Activated T-cell treated with anti-CD3 and anti-CD28 coated beads for 24 hours (primary cell): ENCODE measurements at places on chromosomes 2 and 18.

GRCh38 chr18:48786455-48787202, 164.1 kb downstream of the SMAD7 start:
- no peak for DNase-seq

DNA sequence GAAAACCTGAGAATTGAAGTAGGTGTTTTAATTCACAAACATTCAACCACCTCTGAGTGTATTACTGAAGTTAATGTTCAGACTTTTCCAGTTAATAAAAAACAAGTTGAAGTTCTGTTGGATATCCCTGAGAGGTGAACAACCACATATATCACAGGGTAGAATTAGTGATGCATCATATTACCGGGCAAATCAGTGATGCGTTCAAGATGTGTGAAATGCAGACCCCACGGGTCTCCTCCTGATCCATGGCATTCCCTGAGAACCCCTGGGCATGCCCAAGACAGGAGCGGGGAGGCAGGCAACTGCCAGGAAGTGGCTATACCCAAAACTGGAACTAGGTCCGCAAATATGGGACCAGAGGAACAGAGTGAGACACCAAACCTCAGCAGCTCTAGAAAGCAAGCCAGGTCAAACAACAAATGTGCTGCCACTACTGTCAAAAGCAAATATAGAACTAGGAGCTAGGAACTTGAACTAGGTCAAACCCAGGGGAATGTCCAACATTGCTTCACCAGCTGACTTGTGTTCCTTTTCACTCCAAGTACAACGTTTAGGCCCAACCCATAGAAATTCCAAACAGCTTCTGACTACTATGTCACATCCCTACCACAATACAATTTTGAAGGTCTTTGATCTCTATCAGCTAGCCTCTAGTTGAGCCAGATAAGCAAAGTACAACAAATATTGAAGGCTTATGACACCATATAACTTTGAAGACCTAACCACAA, 20.2 kb downstream of the PSTPIP2 start:
- DNase-seq = no peak

DNA sequence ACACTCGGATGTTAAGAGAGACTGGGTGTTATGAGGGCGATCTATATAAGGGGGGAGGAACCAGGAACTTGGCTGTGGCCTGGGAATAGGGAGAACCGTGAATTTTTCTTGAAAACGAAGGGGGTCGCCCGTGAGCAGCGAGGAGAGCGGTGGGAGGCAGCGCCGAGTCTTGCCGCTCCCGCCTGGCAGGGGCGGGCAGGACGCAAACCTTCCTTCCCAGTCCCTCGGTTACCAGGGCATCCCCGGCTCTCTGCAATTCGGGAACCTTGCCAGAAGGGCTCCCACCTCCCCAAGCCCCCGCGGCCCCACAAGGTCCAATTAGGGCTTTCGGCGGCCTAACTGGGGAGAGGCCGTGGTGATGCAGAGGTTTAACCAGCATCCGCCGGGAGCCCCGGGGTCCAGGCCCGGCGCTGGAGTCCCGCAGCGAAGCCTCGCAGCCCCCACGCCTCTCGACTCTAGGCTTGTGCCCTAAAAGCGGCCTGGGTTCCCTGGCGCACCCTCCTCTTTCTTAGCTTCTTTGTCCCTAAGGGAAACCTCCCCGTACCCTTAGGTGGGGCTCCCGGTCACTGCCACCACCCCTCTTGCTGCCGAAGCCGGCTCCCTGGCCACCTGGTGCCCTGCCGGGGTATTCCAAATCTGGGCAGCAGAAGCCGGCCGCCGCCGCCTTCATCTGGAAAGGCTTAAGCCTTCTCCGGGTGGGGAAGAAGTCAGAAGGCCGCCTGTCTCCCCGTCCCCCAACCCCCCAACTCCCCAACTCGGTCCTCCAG, 680 bp upstream of the FHOD3 start:
- no peak for DNase-seq

- no peak for DNase-seq
These were observed 2.8 kb downstream of the NCKAP1 start for GRCh38 chr2:183035298-183035953.

DNA sequence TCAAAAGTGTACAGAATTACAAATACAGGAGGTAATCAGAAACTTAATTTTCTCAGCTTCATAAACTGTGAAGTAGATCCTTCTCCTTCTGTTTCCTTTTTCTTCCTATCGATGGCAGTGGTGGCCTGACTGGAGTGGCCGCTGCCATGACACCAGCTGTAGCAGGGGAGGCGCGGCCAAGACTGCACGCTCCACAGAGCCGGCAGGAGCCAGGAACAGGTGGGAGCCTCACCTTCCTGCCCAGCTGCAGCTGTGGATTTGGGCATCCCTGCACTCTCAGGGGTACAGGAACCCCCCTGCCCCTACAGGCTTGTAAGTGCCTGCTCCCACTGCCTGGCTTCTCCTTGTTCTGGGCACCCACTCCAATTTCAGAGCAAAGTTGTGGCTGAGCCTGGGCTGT, 76.1 kb downstream of the EPB41L3 start:
- no peak for DNase-seq

DNA sequence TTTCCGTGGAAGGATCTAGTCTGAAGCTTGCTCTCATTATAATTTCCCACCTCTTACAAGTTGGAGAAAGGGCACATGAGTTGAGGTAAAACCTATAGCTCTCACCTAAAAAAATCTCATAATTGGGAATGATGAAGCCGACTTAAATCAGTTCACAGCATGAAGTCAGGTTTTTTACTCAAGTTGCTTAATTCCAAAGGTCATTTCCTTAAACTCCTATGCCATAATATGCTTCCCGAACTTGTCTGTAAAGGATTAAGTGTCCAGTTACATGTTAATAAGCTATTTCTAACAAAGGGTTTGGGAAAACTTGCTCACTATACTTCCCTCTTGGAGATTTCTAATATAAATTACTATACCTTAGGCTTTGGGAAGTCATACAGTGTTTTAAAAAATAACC, 481.2 kb downstream of the NUP35 start:
- no peak for DNase-seq
